Posterior vena cava (tissue), 2 donors: ENCODE measurements at places on chromosomes 16 and 17.

DNA sequence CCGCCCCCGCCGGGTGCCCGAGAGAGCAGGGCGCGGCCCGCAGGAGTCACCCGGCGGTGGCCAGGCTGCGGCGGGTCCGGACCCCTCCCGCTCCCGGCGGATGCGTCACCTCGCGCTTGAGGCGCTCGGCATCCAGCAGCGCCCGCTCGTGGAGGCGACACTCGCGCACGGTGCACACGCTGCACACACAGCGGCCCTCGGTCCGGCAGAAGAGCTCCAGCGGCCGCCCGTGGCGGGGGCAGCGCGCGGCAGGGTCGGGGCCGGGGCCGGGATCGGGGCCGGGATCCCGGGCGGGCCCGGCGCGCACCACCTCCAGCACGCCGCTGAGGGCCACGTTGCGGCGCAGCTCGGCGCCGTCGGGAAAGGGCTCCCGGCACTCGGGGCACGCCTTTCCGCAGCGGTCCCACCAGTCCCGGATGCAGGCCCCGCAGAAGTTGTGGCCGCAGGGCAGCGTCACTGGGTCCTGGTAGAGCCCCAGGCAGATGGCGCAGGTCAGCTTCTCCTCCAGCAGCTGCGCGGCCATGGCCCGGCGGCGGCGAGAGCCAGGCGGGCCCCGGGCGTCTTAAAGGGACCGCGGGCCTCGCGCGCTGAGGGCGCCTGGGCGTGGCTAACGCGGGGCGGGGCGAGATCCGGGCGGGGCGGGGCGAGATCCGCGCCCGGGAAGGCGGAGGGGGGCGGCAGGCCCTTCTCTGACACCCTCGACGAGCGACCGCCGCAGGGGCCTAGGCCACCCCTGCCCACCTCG, at the start of gene TRIM65:
TSS of gene TRIM65 (minus strand) at position 537 of the 745 bp plus-strand sequence. CDS start at position 523, 14 bp downstream.
- peak; percentile 97 for DNase-seq

GRCh38 chr17:31757097-31757496, 101.9 kb downstream of the COPRS start:
- DNase-seq, result no peak

GRCh38 chr16:29983420-29984136, 9.9 kb downstream of the TAOK2 start:
- peak; percentile 67 for DNase-seq

DNA sequence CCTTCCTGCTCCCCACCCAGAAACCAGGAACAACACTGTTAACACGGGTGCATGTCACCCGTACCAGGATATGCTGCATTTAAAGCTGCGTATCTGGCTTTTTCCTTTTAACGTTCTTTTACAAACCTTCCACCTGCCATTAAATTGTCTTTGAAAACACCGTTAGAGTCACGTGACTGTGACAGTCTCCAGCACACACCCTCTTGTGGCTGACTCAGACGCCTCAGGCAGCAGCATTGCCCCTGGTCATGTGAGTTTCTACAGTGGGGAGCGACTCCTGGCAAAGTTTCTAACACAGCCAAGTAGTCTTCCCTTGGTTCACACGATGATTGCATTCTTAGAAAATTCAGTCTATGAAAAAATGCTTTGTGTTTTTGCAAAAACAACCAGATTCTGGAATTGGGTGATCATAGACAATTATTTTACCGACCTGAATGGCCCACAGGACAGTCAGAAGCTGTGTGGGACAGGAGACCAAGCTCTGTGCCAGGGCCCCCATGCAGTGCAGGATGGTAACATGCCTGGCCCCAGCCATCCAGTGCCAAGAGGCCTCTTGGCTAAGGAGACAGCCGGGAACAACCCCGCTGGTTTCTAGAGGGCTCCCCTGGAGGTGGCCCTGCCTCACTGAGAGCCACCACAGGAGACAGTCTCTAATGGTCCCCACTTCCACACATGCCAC, 199.1 kb downstream of the KATNIP start:
- DNase-seq, result no peak

DNA sequence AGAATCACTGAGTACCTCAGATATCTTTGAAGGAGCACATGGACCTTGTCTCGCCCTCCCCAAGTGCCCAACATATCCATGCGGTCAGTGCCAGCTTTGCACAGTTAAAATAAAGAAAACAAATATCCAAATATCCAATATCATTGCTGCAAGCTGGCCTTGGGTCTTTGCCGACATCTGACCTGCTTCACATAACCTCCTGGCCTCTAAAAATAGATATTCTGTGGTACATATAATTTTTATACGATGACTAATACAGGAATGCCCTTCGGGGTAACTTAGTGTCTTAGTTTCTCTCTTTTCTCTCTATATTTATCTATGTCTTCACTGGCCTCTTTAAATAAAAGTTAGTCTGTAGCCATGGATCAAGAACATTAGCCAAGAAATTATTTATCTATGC, 67.8 kb downstream of the MAF start:
- DNase-seq, result no peak

DNA sequence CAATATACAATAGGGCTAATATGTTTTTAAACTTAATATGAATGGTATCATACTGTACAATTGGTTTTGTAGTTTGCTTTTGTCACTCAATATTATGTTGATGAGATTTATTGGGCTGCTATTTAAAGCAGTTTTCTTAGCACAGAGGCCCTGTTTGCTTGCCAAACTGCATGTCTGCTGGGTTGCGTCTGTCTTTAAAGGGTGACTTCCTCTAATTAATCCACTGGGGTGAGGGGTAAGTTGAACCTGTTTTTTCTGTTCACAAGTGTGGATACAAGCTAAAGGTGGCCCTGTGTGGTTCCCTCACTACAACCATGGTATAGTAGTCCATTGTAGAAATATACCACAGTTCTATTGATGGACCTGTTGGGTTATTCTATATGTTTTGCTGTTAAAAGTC, 19.7 kb downstream of the TTC19 start:
- DNase-seq, result no peak

DNA sequence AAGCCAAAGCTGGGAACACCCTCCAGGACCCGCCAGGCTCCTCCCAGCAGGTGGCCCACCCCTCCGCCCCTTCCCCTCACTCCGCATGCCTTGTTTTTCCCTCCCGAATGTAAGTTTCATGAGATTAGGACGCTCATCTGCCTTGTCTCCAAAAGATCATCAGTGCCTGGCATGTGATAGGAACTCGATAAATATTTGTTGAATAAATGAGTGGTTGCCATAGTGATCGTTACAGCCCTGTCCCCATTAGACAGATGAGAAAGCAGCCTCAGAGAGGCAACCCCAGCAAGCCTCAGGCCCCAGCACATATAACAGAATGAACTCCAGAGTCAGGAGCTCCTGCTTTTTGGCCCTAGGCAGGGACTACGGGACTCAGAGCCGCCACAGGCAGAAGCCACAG, 5.0 kb downstream of the CAMKK1 start:
- DNase-seq, result no peak

DNA sequence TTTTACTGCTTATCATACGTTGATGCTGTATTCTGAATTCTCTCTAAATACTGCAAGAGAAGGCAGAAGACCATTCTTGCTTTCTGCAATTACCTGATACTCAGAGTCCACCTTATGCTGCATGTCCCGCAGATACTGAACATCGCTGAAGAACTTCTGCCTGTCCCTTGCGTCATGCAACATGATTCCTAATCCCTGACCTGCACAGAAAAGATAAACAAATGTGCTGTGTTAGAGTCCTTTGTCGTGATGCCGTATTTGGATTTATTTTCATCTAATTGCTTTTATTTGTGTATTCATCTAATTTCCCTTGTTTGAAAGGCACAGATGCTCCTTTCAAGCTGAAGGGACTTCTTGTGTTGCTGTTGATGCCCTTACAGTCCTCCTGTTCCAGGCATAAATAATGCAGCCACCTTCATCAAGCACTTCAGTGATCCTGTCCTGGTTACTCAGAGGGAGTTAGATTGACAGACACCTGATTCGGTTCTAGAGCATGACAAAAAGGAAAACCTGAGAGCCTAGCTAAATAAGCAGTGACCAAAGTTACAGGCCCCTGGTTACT, 6.5 kb downstream of the MARCHF10 start:
- DNase-seq, result no peak

DNA sequence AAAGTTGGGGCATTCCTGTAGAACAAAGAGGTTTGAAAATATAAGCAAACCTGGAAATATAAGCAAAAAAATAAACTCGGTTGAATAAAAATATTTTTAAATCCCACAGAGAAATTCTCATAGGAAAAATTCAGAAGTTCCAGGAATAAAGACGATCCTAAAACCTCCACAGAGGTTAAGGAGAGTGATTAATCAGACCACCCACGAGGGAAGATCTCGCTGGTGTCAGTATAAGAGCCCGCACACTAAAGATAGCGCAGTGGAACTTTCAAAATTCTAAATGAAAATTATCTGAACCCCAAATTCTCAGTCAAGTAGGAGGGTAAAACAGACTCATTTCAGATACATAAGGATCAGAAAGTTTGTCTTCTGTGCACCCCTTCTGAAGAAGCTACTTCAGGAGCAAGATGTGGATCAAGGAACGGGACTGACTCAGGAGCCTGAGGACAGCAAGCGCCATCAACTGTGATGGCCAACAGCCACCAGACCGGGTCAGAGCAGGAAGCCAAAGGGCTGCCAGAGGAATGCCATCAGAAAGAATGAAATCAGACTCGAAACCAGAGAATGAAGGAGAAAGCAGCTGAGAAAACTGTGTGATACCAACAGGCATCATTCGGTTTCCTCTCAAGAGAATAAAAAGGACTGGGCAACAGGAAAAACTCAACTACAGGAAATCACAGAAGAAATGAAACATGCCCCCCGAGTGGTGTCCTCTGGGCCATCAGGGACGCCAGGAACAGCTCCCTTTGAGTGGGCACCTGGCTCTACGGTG, 66.9 kb downstream of the CYTH1 start:
- no peak for DNase-seq

DNA sequence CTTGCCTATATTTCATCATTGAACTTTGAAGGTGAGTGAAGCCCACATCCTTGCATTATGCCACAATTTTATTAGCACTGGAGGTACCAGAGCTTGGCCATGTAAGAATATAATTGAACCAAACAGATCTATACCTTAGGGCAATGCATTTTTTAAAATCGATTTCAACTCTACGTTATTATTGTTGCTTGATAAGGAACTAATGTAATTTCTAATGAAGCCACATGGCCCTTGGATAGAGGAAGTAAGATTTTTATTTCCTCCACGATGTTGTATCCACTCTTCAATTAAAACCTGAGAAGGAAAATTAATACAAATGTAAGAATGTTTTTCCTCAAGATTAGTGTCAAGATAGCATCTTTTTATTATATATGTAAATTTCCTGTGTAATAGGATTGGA, 370.0 kb upstream of the EEF2KMT start:
- no peak for DNase-seq

GRCh38 chr17:57940653-57941329, 14.4 kb downstream of the CUEDC1 start:
- peak; percentile 59 for DNase-seq

GRCh38 chr17:2809337-2809736, 13.1 kb downstream of the RAP1GAP2 start:
- no peak for DNase-seq

- DNase-seq, result no peak
Measured at GRCh38 chr16:18931756-18932155, 5.5 kb upstream of the SMG1 start.

DNA sequence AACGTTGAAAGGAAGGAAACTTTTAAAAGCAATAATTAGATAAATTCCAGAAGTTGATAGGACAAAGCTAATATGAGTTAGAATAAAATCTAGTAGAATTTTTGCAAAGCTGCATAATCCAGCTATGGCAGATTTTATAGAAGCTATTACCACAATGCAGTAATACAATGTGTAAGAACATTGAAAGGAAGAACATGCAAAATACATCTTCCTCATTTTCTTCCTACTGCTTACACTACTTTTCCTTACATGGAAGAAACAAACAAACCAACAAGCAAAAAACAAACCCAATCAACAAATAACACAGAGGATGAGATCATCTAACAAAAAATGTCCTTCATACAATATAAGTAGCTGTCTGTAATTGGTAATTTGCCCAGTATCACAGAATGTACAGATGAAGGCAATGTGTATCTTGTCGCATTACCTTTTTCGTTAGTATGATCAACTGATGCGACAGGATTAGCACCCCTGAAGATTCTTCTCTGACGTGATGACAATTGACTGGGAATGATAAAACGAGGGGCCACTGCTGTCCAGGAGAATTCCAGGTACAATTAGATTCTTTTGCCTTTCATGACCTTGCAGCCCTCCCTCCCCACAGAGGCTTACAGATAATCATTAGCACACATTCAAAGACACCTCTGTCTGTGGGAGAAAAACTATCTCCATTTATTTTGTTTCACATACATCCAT, 21.2 kb upstream of the LRRC37A start:
- DNase-seq, result no peak
